CD4-positive, alpha-beta T cell treated with Interleukin-6 for 4 hours (primary cell): ENCODE measurements at places on chromosomes 1 and 21.
A peak's percentile ranks its signal among the peaks of the same experiment; 100 is the strongest.

- peak; percentile 77 for DNase-seq
These were observed 13.7 kb downstream of the DHRS3 start for GRCh38 chr1:12604114-12604874.

- DNase-seq = no peak
These were observed 16.5 kb upstream of the FRRS1 start for GRCh38 chr1:99782920-99783319.

- DNase-seq = no peak
These were observed 67.2 kb upstream of the FOXD3 start for GRCh38 chr1:63255153-63255552.

DNA sequence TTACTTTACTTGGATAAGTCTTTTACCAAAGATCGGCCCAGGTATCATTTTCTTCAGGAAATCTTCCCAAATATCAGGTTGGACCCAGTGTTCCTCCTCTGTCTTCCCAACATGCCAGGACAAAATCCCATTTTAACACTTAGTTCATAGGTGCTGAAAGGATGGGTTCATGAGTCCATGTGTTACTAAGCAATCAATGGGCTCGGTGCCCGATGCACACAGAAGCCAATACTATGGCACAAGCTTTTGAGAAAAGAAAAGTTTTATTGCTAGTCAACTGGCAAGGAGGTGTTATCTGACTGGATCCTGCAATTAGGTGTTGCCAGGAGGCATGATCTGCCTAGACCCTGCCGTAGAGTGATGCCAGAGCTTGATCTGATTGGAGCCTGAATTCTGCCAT is 133.3 kb upstream of the SLC44A3 start:
- DNase-seq = no peak

DNA sequence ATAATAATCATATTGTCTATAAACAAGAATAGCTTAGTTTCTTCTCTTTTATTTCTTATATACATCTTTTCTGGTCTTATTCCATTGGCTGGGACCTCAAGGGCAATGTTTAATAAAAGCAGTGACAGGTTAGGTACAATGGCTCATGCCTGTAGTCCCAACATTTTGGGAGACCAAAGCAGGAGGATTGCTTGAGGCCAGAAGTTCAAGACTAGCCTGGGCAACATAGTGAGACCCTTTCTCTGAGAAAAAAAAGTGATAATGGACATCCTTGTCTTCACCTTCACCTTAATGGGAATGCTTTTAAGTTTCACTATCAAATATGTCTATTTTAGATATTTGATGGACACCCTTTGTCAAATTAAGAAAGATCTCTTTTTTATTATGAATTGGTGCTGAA is 8.1 kb downstream of the B3GALT5 start:
- no peak for DNase-seq

DNA sequence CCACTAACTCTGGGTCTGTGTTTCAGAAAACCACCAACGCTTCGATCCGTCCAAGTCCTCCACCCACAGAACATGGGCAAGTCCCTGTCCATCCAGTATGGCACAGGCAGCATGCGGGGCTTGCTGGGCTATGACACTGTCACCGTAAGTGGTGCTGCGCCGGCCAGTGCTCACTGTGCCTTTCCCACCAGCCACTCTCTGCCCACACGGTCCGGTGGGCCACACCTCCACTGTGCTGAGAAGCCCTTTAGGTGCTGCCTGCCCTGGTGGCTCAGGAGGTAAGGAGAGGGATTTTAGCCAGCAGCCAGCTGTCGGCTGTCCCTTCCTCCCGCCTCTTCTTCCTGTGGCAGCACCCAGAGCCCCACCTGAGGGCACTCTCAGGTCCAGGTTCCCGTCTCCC is 33.9 kb downstream of the PROK1 start:
- no peak for DNase-seq

GRCh38 chr1:201890806-201891450 is 2.2 kb downstream of the SHISA4 start:
- no peak for DNase-seq

- DNase-seq = no peak
These were observed 33.1 kb upstream of the KCNQ4 start for GRCh38 chr1:40750451-40750908.

- peak; percentile 73 for DNase-seq
These were observed 5.8 kb downstream of the PERM1 start for GRCh38 chr1:975896-976683.

- no peak for DNase-seq
These were observed 15.6 kb downstream of the LCA5L start for GRCh38 chr21:39430016-39430415.
